ENCODE measurements at places on chromosomes 12 and 14. TPM values are rescaled to one million over a fixed set of nuclear protein-coding genes. Genes with fewer than 3 reads are reported as not detected.

DNA sequence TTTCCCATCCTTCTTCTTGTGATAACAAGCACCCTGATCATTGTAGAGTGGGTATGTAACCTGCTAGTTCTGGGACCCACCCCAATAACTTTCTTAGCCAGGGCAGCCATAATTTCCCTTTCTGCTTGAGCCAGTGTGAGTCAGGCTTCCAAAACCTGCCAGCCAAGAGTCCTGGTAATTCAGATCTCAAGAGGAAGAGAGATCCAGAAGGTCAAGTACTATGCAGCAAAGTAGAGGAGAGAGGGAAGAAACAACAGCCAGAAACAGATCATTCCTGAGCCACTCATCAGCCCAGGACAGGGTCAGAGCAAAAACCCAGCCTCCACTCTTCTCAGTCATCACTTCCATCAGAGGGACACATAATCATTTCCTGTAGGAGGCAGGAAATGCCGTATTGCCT lies 182.0 kb downstream of the DICER1 start:
- H3K4me1 ChIP-seq: no peaks in the 10 kb centered on the region
- H3K27me3 ChIP-seq: peaks cover 9% of the 10 kb centered on the region
- H3K4me3 ChIP-seq: no peak overlapping the region
- no peak overlapping the region for H3K27ac ChIP-seq
- H3K36me3 ChIP-seq: no peaks in the 10 kb centered on the region
- no peak for DNase-seq

GRCh38 chr14:34461334-34462131 lies 507 bp downstream of the SPTSSA start:
- H3K27ac ChIP-seq: peak overlapping the region; percentile 52
- H3K36me3 ChIP-seq: no peaks in the 10 kb centered on the region
- no peaks in the 10 kb centered on the region for H3K27me3 ChIP-seq
- no peak for DNase-seq
- H3K4me3 ChIP-seq: peak overlapping the region; percentile 65
- H3K4me1 ChIP-seq: peaks cover 3% of the 10 kb centered on the region

GRCh38 chr14:100612986-100613385 lies 25.8 kb upstream of the BEGAIN start:
- no peaks in the 10 kb centered on the region for H3K36me3 ChIP-seq
- no peak overlapping the region for H3K4me3 ChIP-seq
- peaks cover 37% of the 10 kb centered on the region for H3K27me3 ChIP-seq
- no peak for DNase-seq

DNA sequence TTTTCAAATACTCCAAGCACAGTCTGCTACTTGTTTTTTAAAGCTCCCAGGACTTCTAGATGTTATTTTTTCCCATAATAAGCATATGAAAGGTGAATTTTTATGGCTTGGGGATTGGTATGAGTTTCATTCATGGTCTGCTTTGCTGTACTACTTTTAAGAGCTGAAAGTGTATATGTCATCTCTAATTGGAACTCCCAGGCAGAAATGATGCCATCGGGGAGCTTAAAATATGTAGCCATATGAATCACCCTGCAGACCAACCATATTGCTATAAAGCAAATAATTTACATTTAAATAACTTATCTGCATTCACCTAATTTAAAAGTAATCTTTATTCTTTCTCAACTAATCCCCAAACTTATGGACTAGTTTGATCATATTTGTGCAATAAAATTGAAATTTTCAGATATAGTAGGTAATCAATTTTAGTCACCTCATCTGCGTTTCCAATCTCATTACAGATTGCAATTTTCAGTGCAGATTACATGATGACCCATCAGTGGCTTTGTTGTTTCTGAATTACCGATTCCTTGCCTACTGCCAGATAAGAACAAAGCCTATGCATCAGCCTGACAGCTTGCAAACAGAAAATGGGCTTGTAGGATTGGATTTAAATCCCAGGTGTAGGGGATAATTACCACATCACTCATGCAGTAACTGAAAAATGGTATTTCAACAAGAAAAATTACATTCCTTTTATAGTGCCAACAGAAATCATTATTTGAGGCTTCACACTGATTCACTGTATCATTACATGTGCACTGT lies 689.4 kb downstream of the NOVA1 start:
- H3K4me1 ChIP-seq: no peaks in the 10 kb centered on the region
- DNase-seq: no peak
- H3K36me3 ChIP-seq: no peaks in the 10 kb centered on the region
- no peak overlapping the region for H3K27ac ChIP-seq

DNA sequence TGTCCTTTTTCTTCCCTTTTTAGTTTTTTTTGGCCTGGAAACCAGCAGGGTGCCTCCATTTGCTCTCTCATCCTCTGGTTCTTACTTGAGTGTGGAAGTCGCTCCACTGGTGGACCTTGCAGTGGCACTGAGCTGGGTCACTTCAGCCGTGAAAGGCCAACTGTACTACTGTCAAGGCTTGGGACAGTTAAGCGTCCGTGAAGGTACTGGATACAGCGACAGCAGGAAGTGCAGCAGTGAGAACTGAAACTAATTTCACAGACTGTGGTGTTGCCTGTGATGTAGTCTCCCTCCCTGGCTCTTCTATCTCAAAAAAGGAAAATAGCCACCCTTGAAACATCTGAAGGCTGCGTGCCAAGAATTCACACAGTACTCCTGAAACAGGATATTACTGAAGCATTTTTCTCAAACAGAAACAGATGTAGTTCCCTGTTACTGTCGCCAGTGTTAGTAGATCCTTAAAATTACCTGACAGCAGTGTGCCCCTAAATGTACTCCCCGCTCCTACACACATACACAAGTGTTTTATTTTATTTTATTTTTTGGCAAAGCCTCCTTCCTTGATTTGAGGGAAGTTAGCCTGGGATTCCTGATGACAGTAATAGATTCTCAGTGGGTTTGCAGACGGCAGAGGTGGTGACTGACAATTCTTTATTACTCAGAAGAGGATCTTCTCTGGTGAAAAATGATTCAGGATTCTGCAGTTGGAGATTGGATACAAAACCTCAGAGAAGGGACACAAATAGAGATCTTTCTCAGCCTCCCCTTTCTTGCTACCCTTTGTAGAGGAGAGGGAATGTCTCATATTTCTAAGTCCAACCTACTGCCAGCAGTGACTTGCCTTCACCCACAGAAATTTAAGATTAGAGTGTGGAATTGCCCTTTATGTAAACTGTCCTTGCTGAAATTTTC lies 4.4 kb downstream of the SUSD6 start:
- H3K27ac ChIP-seq: peak overlapping the region; percentile 86
- no peaks in the 10 kb centered on the region for H3K27me3 ChIP-seq
- peak overlapping the region; percentile 35 for H3K4me3 ChIP-seq
- DNase-seq: no peak
- no peaks in the 10 kb centered on the region for H3K36me3 ChIP-seq
- peaks cover 67% of the 10 kb centered on the region for H3K4me1 ChIP-seq

DNA sequence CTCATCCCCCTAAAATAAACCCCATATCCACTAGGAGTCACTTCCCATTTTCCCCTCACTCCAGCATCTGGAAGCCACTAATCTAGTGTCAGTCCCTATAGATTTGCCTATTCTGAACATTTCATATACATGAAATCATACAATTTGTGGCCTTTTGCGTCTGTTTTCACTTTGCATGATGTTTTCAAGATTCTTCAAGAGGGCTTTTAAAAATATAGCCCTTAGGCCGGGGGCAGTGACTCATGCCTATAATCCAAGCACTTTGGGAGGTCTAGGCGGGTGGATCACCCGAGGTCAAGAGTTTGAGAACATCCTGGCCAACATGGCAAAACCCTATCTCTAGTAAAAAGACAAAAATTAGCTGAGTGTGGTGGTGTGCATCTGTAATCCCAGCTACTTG lies 104.7 kb downstream of the VEZT start:
- DNase-seq: no peak
- no peak overlapping the region for H3K27ac ChIP-seq
- no peaks in the 10 kb centered on the region for H3K36me3 ChIP-seq
- H3K27me3 ChIP-seq: peaks cover 3% of the 10 kb centered on the region
- H3K4me3 ChIP-seq: no peak overlapping the region
- H3K4me1 ChIP-seq: no peaks in the 10 kb centered on the region

- no peak for DNase-seq
- no peak overlapping the region for H3K27ac ChIP-seq
- peaks cover 56% of the 10 kb centered on the region for H3K27me3 ChIP-seq
- no peaks in the 10 kb centered on the region for H3K36me3 ChIP-seq
- no peak overlapping the region for H3K4me3 ChIP-seq
These were observed 3.2 kb downstream of the SIX4 start for GRCh38 chr14:60720962-60721325.

- no peak overlapping the region for H3K27ac ChIP-seq
- peaks cover 15% of the 10 kb centered on the region for H3K36me3 ChIP-seq
- H3K27me3 ChIP-seq: no peaks in the 10 kb centered on the region
- DNase-seq: no peak
- no peaks in the 10 kb centered on the region for H3K4me1 ChIP-seq
- H3K4me3 ChIP-seq: no peak overlapping the region
These were observed 9.7 kb downstream of the GLTP start for GRCh38 chr12:109870648-109871047.

DNA sequence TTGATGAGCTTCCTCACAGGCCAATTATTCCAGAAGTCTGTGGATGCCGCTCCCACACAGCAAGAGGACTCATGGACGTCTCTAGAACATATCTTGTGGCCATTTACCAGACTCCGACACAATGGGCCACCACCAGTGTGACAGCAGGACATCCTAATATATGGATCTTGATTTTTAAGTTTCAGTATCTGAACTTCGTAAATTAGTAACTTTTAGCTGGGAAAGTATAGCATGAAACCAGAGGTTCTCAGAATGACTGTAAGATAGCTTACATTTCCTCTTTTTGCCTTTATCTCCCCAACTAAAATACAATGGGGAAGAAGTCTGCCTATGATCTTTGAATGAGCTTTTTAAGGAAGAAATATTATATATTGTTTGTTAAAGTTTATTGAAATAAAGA lies 87.0 kb downstream of the DNAI7 start:
- DNase-seq: no peak
- peaks cover 8% of the 10 kb centered on the region for H3K36me3 ChIP-seq
- no peak overlapping the region for H3K27ac ChIP-seq
- H3K4me3 ChIP-seq: no peak overlapping the region
- no peaks in the 10 kb centered on the region for H3K27me3 ChIP-seq

DNA sequence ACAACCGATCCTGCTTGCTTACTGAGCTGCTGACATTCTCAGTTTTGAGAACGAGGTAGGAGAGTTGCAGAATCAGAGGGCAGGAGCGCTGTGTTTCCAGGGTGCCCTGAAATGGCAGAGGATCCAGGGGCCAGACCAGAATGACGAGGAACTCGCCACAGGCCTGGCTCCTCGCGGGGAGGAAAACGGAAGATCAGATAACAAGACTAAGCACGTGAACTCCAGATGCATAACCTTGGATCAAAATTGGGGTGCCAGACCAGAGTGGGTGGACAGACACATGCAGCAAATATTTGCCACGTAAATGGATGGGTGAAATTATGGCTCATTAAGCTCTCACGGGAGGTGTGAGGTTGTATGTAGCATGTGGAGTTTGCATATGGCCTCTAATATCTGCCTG lies 46.5 kb downstream of the ELK3 start:
- H3K4me1 ChIP-seq: peaks cover 74% of the 10 kb centered on the region
- H3K36me3 ChIP-seq: peaks cover 3% of the 10 kb centered on the region
- no peaks in the 10 kb centered on the region for H3K27me3 ChIP-seq
- no peak for DNase-seq
- H3K4me3 ChIP-seq: no peak overlapping the region

- H3K4me1 ChIP-seq: no peaks in the 10 kb centered on the region
- peaks cover 48% of the 10 kb centered on the region for H3K27me3 ChIP-seq
- H3K36me3 ChIP-seq: no peaks in the 10 kb centered on the region
- H3K4me3 ChIP-seq: peak overlapping the region; percentile 70
- no peak overlapping the region for H3K27ac ChIP-seq
These were observed 838 bp upstream of the ERBB3 start for GRCh38 chr12:56078931-56079722.

- H3K27ac ChIP-seq: no peak overlapping the region
- H3K4me3 ChIP-seq: no peak overlapping the region
- H3K27me3 ChIP-seq: no peaks in the 10 kb centered on the region
- DNase-seq: no peak
- no peaks in the 10 kb centered on the region for H3K4me1 ChIP-seq
- no peaks in the 10 kb centered on the region for H3K36me3 ChIP-seq
These were observed 219.2 kb upstream of the TBX3 start for GRCh38 chr12:114903083-114903691.

- no peak overlapping the region for H3K4me3 ChIP-seq
- DNase-seq: no peak
- H3K27ac ChIP-seq: no peak overlapping the region
- no peaks in the 10 kb centered on the region for H3K4me1 ChIP-seq
- H3K36me3 ChIP-seq: no peaks in the 10 kb centered on the region
These were observed 126.1 kb downstream of the PELI2 start for GRCh38 chr14:56244138-56244789.

DNA sequence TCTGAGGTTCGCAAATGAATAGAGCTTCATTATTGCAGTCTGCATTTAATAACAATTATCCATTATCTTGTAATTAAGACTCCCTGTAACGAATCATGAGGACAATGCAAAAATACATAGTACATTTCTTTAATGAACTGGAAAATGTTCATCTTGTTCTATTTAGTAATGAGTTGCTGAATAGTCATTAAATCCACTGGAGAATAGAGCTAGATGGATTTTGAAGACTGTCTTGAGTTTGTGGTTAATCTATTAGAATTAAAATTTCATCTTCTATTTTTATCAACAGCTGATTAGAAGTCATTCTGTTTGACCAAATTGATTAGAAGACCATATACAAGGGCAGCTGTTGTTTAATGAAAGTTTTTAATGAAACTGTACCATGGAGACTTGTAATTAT lies 107.2 kb downstream of the DERA start:
- no peak overlapping the region for H3K4me3 ChIP-seq
- no peaks in the 10 kb centered on the region for H3K27me3 ChIP-seq
- H3K27ac ChIP-seq: no peak overlapping the region

- no peak overlapping the region for H3K27ac ChIP-seq
- peaks cover 15% of the 10 kb centered on the region for H3K36me3 ChIP-seq
- no peaks in the 10 kb centered on the region for H3K27me3 ChIP-seq
- no peak overlapping the region for H3K4me3 ChIP-seq
These were observed 74.2 kb upstream of the TTC7B start for GRCh38 chr14:90890322-90891020.

- H3K36me3 ChIP-seq: no peaks in the 10 kb centered on the region
- peak overlapping the region; percentile 68 for H3K4me3 ChIP-seq
- no peaks in the 10 kb centered on the region for H3K27me3 ChIP-seq
- peak overlapping the region; percentile 68 for H3K27ac ChIP-seq
These were observed 1.5 kb upstream of the PLEKHG3 start for GRCh38 chr14:64702493-64703394.

- DNase-seq: no peak
- H3K4me1 ChIP-seq: no peaks in the 10 kb centered on the region
These were observed 34.3 kb downstream of the MYO1H start for GRCh38 chr12:109382031-109382430.

TTC6 gene
- not detected for total RNA-seq

WDHD1 gene
- 5.5 TPM for total RNA-seq

TRPV4 gene
- not detected for total RNA-seq

RNASE3 gene
- not detected for total RNA-seq

CLEC1B gene
- not detected for total RNA-seq

SERPINA1 gene
- 6.7 TPM for total RNA-seq

ANO2 gene
- total RNA-seq: not detected

CLEC6A gene
- total RNA-seq: not detected

SLC35F4 gene
- not detected for total RNA-seq

SMCO2 gene
- total RNA-seq: not detected

FITM1 gene
- total RNA-seq: 3.5 TPM

Measured in T-cell (primary cell).